Hematopoietic multipotent progenitor cell treated with erythropoietin and hydrocortisone succinate and interleukin-3 and kit ligand, for 4 days (in vitro differentiated cells): ENCODE measurements at places on chromosomes 16 and 17.
A peak's percentile ranks its signal among the peaks of the same experiment; 100 is the strongest.

DNA sequence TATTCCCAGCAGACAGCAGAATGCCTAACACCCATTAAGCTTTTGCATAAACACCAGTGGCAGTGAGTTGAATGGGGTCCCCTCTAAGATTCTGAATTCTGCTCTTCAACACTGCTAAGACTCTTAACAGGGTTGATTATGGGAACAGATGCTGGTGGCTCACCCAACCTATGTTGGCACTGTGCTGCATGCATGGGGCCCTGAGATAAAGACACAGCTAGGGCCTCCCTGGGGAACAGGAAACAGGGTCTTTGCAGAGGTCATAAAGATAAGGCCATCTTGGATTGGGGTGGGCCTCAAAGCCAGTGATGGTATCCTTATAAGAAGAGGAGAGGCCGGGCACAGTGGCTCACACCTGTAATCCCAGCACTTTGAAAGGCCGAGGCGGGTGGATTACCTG lies 190.8 kb downstream of the SLC39A11 start:
- DNase-seq, result peak; percentile 93

DNA sequence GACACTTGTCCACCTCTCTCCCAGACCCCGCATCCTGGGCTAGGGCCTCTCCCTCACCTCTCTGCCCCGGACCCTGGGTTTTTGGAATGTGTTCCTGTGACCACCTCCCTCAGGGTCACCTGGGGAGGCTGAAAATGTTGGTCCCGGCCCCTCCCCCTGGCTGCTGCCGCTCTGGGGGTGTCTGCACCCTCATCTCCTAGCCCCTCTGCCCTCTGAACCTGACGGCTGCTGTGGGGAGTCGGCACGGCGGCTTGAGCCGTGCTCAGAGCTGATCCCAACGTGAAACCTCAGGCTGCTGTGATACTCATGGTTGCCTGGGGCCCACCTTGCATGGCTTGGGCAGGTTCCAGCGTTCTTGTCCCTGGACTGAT lies 42.8 kb downstream of the ADCY7 start:
- DNase-seq, result no peak

DNA sequence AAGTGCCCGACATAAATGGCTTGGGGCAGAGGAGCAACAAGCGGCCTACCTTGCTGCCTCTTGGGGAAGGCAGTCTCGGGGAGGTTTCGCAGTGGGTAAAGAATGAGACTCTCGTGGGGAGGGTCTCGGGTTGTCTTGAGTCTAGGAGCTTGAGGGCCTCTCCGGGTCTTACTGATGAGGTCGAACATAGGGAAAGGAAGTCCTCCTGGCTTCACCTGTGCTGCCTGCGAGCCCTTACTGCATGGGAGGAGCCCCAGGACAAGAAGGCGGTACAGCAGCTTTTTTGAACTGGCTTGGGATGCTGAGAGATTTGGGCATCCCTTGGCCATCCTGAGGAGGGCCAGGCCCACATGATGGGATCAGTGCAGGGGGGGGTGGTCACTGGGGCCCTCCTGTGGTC lies 71.4 kb downstream of the SPECC1 start:
- DNase-seq, result no peak

DNA sequence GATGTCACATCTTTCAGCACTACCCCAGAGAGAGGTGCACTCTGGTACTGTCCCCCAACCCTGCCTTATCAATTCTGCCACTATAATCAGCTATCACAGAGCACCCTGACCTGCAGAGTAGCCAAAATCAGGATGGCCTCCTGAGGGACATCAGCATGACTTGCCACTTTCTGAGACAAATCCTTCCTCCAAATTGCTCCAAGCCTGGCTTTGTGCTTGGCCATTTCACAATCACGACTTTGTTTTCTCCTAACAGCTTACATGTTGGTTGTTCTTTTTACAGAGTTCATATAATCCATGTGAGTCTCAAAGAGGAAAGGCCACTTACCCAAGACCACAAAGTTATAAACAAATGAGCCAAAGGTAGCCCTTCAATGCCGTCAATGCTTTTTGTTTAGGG lies 449.0 kb upstream of the CDH5 start:
- no peak for DNase-seq

- no peak for DNase-seq
These were observed 10.8 kb upstream of the ADGRG1 start for GRCh38 chr16:57617604-57618111.

DNA sequence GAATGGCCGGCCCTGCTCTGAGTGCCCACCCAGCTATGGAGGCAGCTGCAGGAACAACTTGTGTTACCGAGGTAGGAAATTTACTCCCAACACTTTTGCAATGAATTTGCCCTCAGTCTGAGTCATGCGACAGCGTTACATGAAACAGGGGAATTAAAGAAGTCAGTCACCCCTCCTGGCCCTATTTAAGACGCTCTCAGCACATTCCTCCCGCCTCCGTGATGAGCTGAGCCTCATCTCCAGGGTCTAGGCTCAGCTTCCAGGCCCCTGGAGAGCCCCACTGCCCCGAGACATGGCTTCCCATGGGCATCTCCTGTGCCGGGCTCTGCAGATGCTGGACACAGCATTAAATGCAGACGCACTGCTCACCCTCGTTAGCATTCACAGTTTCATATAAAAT lies 35.0 kb downstream of the CRISPLD2 start:
- DNase-seq, result no peak

- DNase-seq, result peak; percentile 69
These were observed 694 bp downstream of the NF1 start for GRCh38 chr17:31095236-31096105.

DNA sequence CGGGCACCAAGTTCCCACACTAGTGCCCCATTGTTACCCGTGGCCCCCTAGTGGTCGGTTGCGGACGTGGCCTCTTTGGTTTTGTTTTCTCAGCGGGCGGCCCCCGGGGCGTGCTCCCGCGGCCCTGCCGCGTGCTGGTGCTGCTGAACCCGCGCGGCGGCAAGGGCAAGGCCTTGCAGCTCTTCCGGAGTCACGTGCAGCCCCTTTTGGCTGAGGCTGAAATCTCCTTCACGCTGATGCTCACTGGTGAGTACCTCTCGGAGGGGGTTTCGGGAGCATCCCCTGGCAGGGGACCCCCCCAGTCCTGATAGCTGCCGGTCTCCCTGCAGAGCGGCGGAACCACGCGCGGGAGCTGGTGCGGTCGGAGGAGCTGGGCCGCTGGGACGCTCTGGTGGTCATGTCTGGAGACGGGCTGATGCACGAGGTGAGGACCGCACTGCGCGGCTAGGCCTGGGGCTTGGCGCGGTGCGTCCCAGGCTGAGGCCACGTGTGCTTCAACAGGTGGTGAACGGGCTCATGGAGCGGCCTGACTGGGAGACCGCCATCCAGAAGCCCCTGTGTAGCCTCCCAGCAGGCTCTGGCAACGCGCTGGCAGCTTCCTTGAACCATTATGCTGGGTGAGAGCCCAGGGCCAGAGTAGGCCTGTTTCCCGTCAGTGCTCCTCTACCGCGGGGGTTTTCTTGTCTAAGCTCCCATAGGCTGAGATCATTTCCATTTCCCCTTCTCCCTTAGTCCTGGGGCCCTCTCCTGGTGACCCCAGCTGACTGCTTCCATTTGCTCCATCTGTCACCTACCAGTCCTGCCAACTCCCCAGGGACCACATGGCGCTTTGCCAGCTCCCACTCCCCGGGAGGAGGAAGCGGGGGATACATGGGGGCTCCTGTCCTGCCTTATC lies 1.7 kb downstream of the SPHK1 start:
- peak; percentile 95 for DNase-seq

GRCh38 chr16:82761236-82761635 lies 134.5 kb downstream of the CDH13 start:
- no peak for DNase-seq

- no peak for DNase-seq
These were observed 9.2 kb downstream of the TAF1C start for GRCh38 chr16:84177741-84178073.

DNA sequence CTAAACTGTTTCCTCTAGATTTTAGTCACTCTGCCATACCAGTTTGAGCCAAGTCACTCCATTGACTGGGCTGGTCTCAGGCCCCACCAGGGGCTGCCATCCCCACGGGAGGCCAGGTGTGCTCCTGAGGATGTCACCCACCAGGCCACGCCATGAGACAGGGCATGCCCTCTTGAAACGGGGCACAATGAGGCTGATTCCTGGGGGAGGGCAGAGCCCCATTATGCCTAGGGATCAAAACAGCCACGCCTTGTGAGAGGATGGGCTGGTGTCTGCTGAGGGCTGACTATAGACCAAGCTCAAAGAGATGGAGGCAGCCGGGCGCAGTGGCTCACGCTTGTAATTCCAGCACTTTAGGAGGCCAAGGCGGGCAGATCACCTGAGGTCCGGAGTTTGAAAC lies 21.5 kb downstream of the GINS2 start:
- DNase-seq, result no peak

GRCh38 chr16:49503256-49504022 lies 129.8 kb downstream of the C16orf78 start:
- DNase-seq, result peak; percentile 82

DNA sequence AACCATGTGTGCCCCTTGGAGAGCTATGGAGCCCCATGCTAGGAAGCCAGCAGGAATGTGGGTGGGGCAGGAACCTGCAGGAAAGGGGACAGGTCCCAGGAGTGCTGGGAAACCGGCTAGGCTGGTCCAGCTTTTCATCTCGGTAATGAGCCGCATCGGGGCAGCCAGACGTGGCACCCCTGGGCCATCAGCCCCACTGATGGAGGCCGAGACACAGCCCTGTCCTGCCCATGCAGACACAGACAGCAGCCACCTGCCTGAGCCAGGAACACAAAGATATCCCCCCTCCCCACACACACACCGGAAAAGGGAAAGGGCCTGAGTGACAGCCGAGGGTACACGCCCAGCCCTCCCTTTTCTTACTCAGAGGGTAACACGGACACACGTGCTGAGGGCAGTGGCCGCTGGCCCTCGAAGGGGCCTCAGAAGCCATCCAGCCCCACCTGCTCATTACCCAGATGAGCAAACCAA lies 18.1 kb downstream of the PPL start:
- DNase-seq, result no peak

- peak; percentile 62 for DNase-seq
These were observed 152.7 kb downstream of the RAB11FIP4 start for GRCh38 chr17:31544186-31544585.

GRCh38 chr17:36470499-36470898 lies 16.0 kb upstream of the ZNHIT3 start:
- no peak for DNase-seq

DNA sequence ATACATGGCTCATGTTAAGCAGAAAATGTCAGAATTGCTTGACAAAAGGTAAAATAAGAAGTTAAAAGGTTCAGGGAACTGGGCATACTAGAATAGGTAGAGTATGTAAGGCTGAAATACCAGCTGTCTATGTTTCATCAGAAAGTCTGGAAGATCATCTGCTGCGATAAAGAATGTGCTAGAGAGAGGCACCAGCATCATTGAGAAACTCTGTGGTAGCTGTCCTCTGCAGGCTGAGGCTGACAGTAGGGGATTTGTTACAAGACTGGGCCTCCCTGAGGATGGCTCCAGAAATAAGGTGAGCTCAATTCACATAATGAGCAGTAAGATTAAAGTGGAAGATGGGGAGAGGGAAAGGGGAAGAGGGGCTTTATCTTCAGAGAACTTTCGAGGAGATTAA lies 4.5 kb upstream of the ZNF287 start:
- DNase-seq, result no peak

DNA sequence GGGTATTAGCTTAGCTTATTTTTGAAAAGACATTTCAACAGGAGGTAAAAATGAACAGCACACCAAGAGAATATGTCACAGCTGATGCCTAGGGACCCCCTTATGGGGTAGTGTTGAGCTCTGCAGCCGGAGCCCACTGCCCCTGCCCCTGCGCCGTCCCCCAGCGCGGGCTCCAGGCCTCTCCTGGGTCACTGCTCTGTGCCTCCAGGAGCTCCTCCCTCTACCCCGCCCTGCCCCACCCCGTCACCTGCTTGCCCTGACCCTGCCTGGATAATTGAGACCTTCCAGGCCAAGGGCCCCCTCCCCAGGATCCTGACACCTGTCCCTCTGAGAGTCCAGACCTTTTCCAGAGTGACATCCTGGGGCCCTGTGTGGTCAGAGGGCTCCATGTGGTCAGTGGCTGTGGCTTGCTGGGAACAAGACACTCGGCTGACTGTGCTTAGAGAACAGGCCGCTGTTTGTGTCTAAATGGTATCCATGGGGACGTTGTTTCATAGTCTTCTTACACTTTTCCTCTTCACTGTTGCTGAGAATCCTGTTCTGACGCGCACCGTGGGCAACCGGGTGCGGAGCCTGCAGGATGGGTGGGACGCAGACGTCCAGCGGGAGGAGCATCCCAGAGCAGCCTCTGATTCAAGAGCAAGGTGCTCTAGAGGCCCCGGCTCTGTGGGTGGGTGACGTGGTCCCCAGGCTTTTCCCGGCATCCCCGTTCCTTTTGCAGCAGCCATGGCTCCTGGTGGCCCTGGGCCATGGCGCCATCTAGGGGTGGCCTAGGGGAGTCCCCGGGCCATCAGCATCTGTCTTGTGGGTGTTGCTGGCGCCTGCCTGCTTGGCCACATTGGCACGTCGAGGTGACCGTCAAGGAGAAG lies 20.0 kb upstream of the WFIKKN1 start:
- DNase-seq, result peak; percentile 62

GRCh38 chr17:81067391-81067811 lies 32.5 kb downstream of the BAIAP2 start:
- peak; percentile 60 for DNase-seq

DNA sequence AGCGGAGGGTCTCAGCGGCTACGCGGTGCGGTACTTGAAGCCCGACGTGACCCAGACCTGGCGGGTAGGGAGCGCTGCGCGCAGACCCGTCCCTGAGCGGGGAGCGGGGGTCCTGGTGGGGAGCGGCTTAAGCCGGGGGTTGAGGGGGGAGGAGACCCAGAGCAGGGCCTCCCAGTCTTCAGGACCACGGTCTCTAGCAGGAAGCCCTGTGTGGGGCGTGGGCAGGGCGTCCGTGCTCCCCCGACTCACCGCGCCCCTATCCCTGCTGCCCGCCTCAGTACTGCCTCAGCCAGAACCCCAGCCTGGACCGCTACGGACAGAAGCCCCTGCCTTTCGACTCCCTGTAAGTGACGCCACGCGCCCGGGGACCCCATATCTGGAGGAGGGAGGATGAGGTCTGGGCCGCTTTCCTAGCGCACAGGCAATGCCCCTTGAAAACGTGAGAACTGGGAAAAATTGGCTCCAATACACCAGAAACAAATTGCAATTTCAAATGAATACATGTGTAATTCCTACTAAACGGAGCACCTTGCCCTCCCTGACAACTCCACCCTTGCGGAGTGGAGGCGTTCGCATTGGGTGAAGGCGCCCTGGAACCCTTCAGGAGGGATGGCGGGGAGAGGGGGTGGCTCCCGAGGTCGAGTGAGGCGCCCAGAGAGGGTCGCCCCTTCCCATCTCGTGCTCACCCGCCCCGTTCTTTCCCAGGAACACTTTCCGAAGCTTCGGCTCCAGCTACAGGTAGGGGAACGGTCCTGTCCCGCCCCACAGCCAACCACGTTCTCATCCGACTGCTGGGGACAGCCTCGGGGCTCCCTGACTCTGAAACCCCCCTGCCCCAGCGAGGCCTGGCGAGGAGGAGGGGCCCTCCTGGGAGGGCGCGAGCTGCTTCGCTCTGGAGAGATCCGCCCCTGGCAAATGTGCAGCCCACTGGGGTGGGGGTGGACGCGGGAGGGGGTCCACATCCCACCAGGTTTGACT lies 14.6 kb upstream of the CNGB1 start:
- DNase-seq, result peak; percentile 30

GRCh38 chr16:53043428-53043831 lies 9.3 kb downstream of the CHD9NB start:
- no peak for DNase-seq
